Hematopoietic multipotent progenitor cell treated with erythropoietin and hydrocortisone succinate and interleukin-3 and kit ligand, for 17 days (in vitro differentiated cells): ENCODE measurements at places on chromosomes 2 and 18.

- DNase-seq, result no peak
These were observed 246.6 kb downstream of the EIPR1 start for GRCh38 chr2:3130889-3131635.

- no peak for DNase-seq
These were observed 268.0 kb upstream of the PARD3B start for GRCh38 chr2:204277226-204277625.

DNA sequence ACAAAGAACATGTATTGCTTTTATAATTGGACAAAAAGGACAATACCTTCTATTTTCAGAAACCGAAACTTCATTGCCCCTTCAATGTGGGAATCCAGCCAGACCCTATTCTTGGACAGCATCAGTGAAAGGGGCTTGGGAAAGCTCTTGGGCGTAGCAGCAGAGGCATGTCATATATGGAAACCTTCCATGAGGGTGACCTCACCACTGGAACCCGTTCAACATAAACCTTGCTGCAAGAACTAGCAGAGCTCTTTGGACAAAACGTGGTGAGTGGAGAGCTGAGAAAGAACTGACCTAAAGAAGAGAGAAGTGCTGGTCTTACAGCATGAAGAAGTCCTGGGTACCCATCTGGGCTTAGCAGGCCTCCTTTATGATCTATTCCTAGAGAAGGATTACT, 22.7 kb upstream of the ACTG2 start:
- no peak for DNase-seq

DNA sequence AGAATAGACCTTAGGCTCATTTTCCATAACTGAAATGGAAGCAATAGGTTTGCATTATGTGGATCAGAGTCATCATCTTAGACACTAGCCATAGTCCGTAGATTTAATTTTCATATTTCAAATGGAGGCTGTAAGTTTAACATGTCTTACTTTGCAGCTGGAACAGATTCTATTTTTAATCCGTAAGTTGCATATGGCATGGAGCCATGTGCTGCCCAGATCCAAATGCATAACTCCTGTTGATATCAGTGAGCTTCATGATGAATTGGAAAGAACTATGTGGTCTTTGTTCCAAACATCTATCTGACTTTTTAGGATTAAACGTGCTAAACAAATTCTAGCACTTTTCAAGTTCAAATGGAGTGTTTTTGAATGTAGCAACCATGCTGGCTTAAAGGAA, 43.4 kb downstream of the MEIS1 start:
- DNase-seq, result no peak

DNA sequence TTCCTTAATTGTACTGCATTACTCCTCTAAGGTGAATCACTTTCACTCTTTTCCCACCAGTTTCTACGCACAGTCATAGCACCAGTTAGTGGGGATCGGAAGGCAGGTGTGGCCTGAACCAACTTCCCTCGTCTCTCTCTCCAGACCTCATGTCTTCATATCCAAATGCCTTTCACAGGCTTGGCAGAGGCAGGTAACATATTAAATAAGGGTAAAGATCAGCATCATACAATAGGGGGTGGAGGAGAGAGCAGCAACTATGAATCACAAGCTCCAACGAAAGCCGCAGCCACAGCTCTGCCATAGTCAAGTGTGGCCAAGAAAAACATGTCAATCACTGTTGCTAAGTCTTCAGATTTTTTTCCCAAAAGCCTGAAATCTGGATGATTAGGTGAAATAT, 40.3 kb downstream of the AP1S3 start:
- DNase-seq, result no peak

- DNase-seq, result no peak
These were observed 82.0 kb downstream of the DNMT3A start for GRCh38 chr2:25259737-25260124.

- DNase-seq, result no peak
These were observed 274.4 kb downstream of the CDCA7 start for GRCh38 chr2:173629076-173629475.

DNA sequence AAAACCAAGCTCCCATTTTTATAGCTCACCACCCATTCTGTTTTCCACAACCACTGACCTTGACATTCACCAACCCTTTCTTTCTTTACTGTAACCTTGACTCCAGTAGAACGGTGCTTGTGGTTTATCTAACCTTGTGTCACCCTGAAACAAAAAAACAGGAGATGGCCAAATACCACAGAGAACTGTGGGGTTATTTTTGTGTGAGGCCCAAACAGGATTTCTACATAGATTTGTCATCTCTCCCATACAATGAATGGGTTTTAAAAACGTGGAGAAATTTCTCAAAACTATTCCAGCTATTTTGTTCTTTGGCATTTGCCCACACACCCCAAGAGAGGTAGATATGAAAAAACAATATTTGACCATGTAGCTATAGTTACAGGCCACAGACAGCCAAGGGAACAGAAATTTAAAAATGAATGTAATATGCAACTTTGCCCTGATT, 231.3 kb upstream of the TANK start:
- DNase-seq, result no peak

GRCh38 chr2:120314690-120315366, 31.1 kb upstream of the INHBB start:
- DNase-seq, result no peak

DNA sequence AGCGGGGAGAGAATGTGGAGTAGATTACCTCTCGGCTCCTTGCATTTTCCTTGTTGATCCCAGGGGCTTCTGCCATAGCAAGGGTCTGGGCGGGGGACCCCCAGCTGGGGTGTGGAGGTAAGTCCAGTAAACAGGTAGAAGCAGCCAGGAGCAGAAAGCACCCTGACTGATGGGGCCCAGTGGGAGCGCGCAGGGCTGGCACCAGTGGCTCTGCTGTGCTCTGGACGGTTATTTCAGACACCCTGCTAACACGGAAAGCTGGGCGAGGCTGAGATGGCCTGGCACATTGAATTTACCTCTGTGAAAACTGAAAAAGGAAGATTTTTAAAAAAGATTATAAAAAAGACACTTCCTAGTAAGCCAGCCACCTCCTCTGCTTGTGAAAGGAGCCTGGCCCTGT, 109.6 kb upstream of the STPG4 start:
- DNase-seq, result no peak

- no peak for DNase-seq
These were observed 70.0 kb downstream of the MBP start for GRCh38 chr18:77062518-77063003.

DNA sequence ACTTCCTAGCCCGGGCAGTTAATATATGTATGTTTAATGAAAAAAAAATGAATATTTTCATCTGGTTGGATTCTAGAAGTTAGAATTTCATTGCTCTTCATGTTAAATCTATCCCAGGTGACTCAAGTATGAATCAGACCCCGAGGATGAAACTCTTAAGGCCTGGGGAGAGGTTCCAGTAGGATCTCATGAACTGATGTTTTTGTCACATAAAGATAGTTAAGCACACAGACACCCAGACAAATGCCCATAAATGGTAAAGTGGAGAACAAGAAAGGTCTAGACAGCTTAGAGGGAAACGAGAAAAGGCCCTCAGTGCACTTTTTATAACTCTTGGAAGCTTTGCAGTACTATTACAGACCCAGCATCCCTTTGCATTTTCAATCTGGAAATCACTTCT, 114.1 kb downstream of the RIF1 start:
- no peak for DNase-seq
